ENCODE measurements at places on chromosomes 6 and 20. TPM values are rescaled to one million over a fixed set of nuclear protein-coding genes. Genes with fewer than 3 reads are reported as not detected.

The ADGB gene
- total RNA-seq: not detected

The PRL gene
- not detected for total RNA-seq

The CPXM1 gene
- total RNA-seq: 0.04 TPM

The OPRM1 gene
- total RNA-seq: not detected

The LRP11 gene
- 27.3 TPM for total RNA-seq

The APOBEC2 gene
- total RNA-seq: not detected

The CTSA gene
- 87.0 TPM for total RNA-seq

The CAP2 gene
- total RNA-seq: 11.1 TPM

The HDGFL1 gene
- not detected for total RNA-seq

The CALHM4 gene
- not detected for total RNA-seq

The UCKL1 gene
- total RNA-seq: 19.2 TPM

The UBE2J1 gene
- total RNA-seq: 16.0 TPM

The SHLD1 gene
- total RNA-seq: 7.6 TPM

The MROH8 gene
- 0.70 TPM for total RNA-seq

Measured in A549 treated with dexamethasone at 1 μM for 4 hours (cell line).